Stimulated activated CD8-positive, alpha-beta memory T cell treated with anti-CD3 and anti-CD28 coated beads, Interleukin-2, amount 100 ng/mL, for 48 hours (primary cell): ENCODE measurements at places on chromosomes 5 and 9.

- DNase-seq, result no peak
These were observed 522.6 kb downstream of the BNC2 start for GRCh38 chr9:16347886-16348285.

GRCh38 chr5:145683431-145683830 is 151.7 kb downstream of the PRELID2 start:
- DNase-seq, result no peak

- DNase-seq, result no peak
These were observed 69.6 kb downstream of the MAN2A1 start for GRCh38 chr5:109759306-109759705.

DNA sequence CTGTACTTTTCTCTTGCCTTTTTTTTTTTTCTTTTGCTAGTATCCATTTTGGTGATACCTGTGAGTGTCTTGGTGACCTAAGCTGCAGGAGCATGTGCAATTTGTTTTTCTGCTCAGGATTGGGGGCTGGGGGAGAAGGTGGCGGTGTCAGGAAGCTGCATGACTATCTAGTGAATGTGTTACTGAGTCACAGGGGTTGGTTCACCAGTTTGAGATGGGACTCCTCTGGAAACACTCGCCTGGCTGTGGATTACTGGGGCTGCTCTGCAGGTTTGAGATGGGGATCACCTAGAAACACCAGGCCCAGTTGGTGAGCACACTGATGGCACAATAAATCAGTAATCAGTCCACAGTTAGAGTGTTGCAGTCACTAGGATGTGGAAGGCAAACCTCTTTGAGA is 447.9 kb downstream of the SPATA31D1 start:
- DNase-seq, result no peak

DNA sequence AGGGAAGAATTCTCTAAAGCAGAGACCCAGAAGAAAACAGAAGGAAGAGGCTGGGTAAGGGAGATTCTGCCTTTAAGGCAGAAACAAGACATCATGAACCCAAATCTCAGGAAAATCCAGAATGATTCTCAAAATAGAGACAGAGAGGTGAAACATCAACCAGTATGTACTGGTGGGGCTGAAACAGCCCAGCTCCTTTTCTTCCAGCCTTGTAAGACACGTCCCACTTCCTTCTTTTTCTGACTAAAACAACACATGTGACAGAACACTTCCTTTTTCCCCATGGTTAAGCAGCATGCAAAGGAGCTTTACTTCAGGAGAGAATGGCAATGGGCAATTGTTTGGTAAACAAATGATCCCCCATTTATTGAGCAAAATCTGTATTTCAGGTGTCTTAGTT is 230.8 kb upstream of the NR4A3 start:
- DNase-seq, result no peak

GRCh38 chr9:105414947-105415661 is 32.7 kb upstream of the FSD1L start:
- DNase-seq, result peak; percentile 24
